ENCODE measurements at places on chromosomes 2 and 18.
A peak's percentile ranks its signal among the peaks of the same experiment; 100 is the strongest.

GRCh38 chr2:42494355-42495233, 812 bp upstream of the KCNG3 start:
- peak; percentile 78 for DNase-seq

DNA sequence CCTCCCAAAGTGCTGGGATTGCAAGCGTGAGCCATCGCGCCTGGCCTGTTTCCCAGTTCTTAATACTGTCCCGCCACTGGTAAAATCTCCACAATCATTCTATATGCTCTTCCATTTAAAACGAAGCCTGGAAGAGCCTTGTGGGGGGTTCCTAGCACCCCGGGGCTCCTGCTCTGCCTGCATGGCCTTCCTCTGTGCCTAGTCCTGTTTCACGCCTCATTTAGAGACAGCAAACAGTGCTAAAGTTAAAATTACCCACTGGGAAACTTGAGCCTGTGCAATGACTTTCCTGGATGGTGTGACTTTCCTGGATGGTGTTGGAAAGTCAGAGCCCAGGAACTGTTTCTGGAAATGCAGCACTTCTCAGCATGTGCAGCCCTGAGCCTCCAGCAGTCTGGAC, 55.0 kb downstream of the INPP5D start:
- DNase-seq = no peak

- no peak for DNase-seq
Measured at GRCh38 chr2:241853651-241854341, 4.9 kb downstream of the PDCD1 start.

DNA sequence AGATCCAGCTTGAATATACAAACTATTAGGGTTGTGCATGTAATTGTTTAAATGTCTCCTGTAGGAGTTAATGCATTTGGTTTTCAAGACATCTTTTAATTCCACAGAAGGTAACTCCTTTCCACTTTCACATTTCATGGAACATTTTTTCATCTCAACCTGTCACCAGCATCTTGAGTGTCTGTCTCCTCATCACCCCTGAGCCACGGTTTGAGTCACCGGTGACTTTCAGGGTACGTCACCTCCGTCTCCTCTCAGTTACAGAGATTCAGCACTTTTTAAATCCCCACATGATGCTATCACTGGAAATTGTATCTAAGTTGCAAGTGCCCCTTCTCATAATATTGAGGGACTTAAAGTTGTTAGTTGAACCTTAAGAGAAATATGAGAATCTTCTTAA, 25.3 kb downstream of the GPR55 start:
- no peak for DNase-seq

DNA sequence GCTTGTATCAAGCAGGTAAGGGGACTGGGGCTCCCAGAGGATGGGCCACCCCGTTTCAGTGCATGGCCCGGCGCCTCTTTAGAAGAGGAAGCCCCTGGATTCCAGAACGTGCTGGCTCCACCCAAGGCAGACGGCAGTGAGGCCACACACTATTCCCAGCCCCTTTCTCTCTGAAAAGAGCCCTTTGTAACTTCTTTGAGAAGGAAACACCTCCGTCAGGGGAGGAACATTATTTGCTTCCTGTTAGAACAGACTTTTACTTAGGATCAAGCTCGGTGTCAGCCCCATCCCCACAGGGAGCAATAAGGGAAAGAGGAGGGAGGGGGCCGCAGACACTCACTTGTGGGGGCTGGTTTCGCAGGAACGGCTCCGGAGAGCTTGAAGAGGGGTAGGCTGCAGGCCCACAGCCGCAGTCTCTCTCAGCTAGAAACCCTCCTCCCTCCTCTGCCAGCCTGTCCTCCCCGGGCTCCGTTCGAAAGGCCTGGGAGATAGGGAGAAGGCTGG, 49.6 kb upstream of the RMDN2 start:
- no peak for DNase-seq

DNA sequence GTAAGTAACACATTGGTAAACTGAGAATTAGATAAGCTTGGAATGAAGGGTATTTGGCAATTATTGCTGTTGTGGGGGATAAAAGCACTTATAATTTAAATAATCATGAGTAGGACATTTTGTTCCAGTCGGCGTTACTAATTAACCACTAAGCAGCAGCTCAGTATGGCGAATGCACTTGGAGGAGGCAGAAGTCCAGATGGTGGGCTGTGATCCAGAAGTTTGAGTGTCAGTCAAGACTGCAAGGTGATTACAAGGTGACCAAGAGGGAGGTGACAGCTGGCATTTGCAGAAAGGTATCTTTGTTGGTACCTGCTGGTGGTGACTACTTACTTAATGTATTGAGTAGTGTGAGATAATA, 643.6 kb upstream of the FAM98A start:
- no peak for DNase-seq

DNA sequence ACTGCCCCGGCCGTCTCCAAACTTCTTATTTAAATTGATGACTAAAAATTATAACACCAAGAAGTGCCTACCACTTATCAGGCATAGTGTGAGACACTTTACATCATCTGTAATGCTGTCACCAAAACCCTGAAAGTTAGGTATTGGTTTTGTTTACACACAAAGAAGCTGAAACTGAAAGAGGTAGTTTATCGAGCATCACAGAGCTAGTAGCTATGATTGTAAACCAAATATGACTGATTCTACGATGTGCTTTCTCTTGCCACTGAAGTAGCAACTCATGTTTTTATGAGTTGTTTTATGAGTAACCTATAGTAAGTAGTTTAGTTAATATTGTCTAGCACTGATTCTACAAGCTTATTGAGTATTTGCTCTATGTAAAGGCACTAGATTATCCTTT, 31.5 kb downstream of the DYNC1I2 start:
- DNase-seq = no peak

- no peak for DNase-seq
Measured at GRCh38 chr2:230737300-230737699, 24.7 kb downstream of the CAB39 start.

DNA sequence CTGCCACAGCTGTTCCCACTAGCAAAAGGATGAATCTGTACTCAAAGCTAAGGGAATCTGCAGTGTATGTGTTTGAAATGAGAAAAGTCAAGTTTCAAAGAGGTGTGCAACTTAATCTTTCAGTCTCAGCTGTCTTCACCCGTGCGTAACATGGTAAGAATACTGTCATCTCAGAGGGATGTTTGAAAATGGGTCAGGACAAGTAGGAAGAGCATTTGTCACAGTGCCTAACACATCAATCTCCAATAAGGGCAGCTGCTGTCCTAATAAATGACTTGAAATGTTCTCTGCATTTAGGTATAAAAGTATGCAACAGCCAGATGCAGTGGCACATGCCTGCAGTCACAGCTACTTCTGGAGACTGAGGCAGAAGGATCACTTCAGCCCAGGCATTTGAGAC, 13.1 kb downstream of the ILKAP start:
- no peak for DNase-seq

DNA sequence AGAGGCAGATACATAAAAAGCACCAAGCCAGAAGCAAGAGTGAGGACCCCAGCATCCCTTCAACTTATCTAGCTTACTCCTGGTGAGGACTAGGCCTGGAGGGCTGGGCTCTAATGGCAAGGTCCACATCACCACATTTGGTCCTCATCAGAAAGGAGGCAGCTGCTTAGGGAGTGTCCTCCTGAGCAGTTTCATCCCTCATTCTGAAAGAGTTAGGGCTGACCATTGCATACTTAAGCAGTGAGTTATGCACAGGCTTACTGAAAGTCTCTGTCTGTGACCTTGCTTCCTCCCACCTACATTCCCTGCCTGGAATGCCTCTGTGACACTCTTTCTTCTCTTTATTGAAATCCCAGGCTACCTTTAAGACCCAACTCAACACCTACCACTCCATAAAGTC, 301.8 kb upstream of the ACVR2A start:
- DNase-seq = no peak

DNA sequence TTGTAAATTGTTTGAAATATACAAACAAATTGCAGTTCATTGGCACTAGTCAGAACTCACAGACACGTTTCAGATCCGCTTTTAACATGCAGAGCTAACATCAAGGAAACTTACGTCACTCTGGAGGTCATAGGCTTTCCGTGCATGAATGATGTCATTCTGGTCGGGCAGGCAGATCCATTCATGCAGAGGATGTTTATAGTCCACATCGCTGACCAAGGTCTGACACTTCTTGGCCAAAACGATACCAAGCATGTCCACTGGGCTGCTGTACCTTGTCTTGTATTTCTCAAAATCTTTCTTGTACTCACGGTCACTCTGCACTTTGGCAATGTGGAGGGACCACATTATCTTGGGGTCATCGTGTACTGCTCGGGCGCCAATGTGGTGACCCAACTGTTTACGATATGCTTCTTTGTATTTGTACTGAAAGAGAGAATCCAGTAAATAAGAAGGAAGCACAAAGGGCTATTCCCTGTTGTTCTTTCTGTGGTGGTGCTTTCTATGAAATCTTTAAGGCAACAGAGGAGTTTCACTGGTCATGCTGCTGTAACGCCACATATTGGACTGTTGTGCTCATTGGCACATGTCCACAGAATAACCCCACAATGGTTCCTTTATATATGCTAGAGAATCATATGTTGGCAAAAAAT, 114.8 kb downstream of the NEB start:
- DNase-seq = no peak

DNA sequence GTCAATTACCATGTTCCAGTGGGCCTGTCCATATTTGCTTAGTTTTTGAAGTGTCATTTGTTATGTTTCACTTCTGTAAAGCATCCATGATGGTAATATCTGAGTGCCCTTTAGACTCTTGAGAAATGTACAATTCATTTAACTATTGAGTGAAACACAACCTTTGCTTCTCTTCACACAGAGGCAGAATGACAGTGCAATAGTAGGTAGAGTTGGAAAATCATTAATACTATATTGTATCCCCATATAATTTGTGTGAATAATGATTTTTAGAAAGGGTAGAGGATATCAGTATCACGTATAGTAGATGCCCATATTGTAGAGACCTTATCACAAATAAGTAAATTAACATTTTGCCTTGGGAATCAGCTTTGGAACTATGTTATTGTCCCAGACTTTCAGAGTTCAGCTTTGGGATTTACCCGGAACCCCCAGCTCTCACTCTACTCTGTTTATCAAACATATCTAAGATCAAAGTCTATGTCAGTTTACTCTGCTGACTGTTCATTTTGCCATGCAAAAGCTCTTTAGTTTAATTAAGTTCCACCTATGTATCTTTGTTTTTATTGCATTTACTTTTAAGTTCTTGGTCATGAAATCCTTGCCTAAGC, 172.7 kb upstream of the NOL4 start:
- no peak for DNase-seq

DNA sequence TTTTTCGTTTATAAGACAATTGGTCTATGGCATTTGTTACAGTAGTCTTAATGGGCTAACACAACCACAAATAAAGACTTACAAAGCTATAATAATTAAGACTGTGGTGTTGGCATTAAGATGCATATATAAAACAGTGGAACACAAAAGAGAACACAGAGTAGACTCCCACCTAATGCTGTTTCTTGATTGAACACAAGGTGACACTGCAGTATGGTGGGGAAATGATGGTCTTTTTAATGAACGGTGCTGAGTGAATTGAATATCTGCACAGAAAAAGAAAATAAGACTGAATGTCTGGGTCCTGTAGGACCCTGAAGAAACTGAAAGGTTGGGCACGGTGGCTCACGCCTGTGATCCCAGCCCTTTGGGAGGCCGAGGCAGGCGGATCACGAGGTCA, 1136.6 kb upstream of the NXPH2 start:
- DNase-seq = no peak

DNA sequence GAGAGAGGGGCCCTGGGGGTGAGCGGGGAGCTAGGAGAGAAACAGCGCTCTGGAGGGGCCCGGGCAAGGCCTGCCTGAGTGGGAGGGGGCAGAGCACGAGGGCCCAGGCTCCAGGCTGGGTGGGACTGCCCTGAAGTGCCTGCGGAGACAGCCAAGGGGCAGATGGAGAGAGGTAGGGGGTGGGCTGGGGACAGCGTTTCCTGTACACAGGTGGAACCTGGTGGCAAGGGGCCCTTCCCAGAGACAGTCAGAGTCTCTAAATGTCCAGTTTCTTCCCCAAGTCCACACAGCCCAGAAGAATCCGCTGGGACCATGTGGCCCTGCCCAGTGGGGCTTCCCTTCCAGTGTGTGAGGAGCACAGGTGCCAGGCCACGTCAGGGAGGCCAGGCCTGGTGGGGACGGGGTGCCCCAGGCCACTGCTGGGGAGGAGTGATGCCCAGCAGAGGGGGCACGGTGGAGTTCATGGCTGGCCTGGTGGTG, 1.7 kb upstream of the GPR35 start:
- DNase-seq = no peak

GRCh38 chr2:35973132-35973736, 382.3 kb upstream of the CRIM1 start:
- DNase-seq = peak; percentile 33

DNA sequence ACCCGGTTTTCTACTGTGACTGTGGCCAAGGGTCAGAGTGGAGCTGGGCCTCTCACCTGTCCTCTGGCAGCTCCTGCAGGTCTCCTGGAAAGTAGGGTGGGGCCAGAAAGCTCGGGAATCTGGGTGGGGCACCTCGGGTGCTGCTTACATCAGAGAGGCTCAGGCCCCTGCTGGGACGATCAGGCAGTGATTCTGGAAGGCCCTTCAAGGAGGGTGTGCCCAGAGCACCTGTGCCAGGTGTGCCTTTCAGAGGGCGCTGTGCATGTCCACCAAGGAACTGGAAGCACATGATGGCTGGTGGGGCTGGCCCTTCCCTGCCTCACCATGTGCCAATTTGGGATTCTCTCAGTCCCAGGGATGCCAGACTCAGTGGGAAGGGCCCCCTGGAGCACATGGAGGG, 44.0 kb downstream of the ATP6V1C2 start:
- DNase-seq = no peak

DNA sequence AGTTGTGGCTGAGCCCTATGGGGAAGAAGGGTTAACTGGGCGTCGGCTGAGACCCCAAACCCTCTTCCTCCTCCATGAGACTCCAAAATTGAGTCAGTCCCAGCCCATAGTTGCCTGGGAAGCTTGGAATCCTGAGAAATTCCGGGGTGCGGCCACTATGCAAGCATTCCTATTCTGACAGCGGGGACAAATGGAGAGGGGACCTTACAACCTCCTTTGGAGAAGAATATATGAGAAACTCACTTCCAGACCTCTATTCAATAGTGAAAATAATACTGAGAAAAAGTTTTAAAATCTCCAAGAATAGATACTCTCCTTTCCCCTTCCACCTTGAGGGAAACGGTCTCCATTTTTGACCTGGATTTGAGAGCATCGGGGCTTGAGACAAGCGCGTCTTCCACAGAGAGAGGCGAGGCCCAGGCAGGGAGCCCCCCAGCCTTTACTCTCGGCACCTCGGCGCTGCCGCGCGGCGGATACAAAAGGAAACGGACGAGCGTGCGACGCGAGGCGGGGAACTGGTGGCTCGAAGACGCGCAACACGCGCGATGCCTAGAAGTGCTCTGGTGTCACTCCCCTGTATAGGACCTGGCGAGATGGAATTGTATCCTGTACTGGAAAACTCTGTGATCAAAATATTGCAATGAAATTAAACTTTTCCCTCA, 11.1 kb downstream of the NR4A2 start:
- DNase-seq = no peak

GRCh38 chr2:166041613-166042012, 86.2 kb downstream of the SCN1A start:
- no peak for DNase-seq

DNA sequence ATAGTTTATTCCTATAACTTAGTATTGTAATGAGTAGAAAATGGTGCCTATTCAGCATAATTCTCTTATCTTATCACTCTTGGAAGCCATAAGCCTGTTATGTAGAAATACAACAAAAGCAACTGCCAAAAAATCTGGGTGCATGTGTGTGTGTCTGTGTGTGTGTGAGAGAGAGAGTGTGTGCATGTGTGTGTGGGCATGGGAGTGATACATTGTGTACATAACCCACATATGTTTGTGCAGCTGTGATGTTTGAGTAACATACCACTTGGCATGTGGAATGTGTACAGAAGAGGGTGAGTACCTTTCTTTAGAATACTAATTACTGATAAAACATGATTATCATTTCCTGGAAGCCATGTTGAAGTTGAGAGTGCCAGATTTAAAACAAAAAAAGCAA, 642.3 kb upstream of the SYT4 start:
- DNase-seq = peak; percentile 64

Measured in NCI-H1417 treated with DMSO at 0.1 percent for 48 hours (cell line).